CD8-positive, alpha-beta memory T cell (primary cell): ENCODE measurements at places on chromosomes 13 and 19. TPM values are rescaled to one million over a fixed set of nuclear protein-coding genes. Genes with fewer than 3 reads are reported as not detected.

DNA sequence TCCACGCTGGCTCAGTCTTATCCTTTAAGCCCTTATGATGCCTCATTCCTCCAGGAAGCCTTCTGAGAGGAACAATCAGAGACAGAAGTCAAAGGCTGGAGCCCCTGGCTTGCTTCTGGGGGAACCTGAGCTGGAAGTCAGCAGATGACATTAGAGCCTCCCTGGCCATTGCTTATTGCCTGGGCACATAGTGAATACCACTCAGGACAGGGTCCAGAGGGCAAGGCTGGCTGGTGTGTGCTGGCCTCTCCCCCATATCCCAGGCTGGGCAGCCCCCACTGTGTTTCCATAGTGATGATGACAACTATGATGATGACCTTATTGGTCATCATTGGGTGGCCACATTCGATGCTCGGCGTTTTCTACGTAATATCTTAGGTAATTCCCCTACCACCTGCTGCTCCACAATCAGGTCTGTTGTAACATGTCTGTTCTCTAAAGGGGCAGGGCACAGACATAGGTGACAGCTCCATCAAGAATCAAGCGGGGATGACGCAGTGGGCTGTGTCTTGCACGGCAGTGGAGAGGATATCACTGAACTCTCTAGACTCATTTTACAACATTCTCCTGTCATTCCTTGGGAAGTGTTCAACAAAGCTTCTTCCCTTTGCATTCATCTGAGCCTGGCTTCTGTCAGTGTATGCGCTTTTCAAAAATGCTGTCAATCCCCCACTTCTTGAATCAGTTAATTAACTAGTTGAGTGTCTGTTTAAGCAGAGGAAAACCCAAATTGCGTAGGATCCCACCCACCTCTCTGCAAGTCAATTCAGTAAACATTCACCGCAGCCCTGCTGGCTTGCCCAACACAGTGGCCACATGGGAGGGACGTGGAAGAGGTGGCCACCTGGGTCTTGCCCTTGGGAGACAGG is 89.4 kb upstream of the TSHZ3 start:
- no peak for DNase-seq

- no peak for DNase-seq
These were observed 19.4 kb upstream of the F7 start for GRCh38 chr13:113086031-113086750.

GRCh38 chr13:98821372-98822224 is 69.1 kb upstream of the SLC15A1 start:
- DNase-seq, result no peak

- no peak for DNase-seq
These were observed 1.4 kb upstream of the YIF1B start for GRCh38 chr19:38317104-38317612.

DNA sequence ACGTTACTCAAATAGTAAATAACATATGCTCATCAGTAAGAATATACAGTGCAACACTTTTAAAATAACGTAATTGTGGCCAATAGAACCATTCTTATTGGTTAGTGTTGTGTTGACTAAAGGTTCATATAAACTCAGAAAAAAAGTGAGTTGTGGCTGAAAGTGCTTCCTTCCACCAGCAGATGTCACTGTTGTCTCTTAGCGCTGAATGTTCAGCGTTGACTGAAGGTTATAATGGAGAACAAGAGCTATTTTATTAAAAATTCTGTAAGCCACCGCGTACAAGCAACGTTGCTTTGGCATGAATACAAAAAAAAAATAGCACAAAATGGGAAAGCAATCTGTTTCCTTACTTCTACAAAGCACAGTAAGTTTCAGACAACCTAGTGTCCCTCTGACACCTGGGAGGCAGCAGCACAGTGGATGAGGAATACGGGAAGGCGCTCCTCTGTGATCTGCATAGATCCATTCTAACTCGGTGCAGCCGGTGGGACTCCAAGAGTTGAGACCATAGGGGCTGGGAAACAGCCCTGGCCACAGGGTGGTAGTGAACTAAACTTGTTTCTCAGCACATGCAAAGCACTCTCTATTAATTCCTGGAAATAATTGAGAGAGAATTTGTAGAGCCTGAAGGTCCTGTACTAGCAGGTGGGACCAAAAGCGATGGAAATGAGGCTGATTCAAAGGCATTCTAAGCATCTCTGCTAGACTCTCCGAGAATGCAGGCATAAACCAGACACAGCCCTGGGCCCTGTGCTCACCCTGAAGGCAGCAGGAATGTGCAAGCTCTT is 23.9 kb upstream of the OXGR1 start:
- no peak for DNase-seq

Gene SLC17A7
- 0.07 TPM for total RNA-seq
